ENCODE measurements at places on chromosomes 1 and 21.

DNA sequence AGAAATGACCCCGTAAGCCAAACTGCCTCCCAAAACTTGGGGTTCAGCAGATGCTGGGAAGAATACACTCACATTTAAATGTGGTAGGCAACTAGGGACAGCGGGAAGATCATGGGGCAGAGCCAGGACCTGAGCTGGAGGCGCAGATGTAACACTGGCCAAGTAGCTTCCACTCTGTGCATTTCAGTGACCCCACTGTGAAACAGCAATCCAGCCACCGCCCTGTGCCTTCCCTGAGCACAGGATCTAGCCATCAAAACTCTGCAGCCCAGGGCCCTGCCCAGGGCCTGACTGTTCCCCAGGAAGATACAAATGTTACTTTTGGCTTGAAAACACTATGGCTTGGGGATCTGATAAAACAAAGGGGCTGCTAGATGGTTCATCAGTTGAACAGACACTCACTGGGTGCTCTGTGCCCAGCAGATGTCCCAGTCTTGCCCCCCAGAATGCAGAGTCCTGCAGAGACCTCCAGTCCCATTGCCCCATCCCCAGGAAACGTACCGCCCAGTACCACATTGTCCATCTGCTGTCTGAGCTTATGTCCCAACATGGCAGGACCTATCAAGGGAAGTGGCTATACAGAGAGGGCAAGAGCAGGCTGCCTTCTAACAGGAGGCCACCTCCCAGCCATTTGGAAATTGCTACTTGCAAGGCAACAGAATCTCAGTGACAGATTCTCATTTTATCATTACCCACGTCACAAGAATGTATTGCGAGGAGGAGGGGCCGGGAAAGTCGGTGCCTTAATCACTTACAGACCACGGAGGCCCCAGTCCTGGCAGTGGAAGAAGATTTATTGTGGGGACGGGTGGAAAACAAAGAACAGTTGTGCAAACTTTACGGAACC, 124.0 kb downstream of the DMRTB1 start:
- DNase-seq: no peak

DNA sequence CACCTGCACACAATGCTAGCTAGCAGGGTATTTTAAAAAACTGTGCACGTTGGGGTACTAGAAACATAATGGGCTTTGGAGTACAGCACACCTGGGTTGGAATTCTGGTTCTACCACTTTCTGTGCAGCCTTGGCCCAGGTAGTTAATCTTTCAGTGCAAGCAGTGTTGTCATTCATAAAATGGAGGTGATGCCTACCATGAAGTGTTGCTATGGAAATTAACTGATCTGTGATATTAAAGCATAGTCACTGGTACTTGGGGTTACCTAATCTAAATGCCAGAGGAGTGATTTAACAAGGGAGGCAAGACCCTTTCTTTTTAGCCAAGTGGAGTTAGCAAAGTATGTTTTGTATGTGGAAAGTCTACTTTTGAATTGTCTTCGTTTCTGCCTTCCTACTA, 18.0 kb downstream of the ATP1B1 start:
- no peak for DNase-seq

DNA sequence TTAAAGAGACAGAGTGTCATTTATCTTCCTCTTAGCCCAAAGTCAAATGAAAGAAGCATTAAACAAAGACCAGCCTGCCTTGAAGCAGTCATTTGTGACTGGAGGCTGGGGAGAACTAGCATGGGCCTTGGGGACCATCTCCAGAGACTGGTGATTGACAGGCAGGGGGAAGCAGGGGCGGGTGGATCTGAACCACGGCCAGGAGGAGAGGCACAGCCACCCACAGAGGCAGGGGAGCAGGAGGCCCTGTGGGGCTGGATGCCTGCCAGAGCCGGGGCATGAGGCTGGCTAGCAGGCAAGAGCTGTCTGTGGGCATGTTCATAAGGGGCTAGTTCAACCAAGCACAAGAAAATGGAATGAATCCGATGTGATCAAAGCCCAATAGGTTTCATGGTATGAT, 73.9 kb downstream of the PLXNA2 start:
- DNase-seq: no peak

- no peak for DNase-seq
Observed at GRCh38 chr1:205365945-205366463, 9.3 kb upstream of the KLHDC8A start.

DNA sequence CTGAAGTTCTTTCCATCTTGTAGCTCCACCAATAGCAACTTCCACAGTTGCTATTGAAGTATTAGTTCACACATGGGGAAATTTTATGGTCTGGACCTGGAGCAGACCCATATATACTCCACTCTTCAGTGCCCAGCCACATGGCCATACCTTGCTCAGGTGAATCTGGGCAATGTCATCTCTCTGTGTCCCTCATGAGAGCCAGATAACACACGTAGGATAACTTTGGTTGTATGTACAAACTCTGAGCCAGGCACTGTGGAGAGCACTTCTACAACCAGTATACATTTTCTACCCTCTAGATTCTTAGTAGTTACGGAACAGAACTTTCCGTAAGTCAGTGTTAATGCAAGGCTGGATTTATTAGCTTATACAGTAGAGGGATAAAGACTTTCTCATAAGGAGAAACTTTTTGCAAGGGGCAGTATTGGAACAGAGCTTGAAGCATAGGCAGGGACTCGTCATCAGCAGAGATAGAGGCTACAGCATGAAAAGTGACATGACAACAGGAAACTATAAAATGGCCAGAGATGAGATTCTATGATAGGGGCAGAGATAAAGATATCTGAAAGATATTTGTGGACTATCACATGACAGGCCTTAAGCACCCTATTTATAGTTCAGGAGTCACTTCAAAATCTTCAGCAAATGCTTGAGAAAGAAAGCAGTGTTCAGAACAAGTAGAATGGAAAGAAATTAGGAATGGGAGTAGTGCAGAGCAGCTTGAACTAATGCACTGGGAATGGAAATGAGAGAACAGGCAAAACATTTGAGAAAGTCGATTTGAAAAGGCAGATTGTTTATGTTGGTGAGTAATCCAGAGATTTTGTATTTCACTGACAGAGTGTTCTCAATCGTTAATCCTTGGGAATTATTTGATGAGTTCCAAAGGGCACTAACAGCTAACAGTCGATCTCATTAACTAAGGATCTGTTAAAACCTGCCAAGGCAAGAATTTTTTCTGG, 481.8 kb downstream of the USP25 start:
- DNase-seq: no peak

GRCh38 chr1:150976879-150977694, 2.5 kb upstream of the CERS2 start:
- no peak for DNase-seq

GRCh38 chr1:158145173-158145719, 35.4 kb upstream of the CD1D start:
- no peak for DNase-seq

- DNase-seq: no peak
Observed at GRCh38 chr1:54013393-54014008, 4.5 kb downstream of the LDLRAD1 start.

DNA sequence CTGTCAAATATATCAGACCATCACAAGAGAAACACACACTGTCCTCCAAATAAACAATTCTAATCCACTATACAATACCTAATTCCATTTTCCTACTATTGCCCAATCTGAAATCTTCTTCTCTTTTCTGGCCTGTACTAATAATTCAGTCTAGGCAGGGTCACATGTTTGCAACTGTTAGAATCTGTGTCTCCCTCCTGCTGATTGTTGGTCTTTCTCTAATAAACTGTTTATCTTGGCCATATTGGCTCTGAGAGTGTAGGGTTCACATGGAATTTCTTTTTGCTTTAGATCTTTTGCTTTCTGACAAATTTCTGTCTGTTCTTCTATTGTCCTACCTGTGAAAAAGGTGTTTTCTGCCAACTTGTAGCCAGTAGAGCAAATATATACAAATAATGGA, 319.9 kb upstream of the ADAMTS5 start:
- DNase-seq: no peak

DNA sequence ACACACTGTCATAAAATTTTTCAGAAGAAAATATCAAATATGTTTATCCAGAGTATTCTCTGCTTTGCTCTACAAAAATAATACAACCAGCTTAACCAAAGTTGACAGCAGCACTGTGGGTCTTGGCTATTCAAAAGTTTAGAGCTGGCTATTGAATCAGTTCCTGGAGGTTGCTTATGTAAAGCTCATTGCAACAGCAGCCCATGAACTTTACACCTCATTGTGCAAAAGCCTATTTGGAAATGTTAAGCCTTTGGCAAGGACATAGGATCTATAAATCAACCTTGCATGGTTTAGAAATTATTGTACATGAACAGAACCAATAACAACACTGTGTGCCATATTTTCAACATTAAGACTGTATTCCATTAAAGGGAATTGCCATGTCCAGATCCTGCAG, 714.9 kb downstream of the ADGRL2 start:
- no peak for DNase-seq

DNA sequence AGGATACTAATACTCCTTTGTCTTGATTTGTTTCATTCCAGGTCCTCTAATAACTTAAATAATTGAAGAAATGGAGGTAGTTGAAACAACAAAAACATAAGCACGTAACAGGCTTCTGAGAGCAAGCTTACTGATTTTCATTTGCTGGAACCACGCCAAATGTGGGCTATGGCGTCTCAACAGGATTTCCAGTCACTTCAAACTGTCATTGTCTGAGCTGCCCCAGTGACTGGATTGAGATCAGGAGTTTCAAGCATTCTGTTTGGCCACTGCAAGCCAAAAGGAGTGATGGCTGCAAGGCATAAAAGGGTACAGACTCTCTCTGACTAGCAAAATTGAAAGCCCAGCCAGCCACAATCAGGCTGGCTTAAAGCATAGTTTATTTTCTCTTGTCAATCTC, 289.9 kb downstream of the DPYD start:
- DNase-seq: no peak

GRCh38 chr1:40820911-40821693, 37.5 kb downstream of the KCNQ4 start:
- DNase-seq: no peak

DNA sequence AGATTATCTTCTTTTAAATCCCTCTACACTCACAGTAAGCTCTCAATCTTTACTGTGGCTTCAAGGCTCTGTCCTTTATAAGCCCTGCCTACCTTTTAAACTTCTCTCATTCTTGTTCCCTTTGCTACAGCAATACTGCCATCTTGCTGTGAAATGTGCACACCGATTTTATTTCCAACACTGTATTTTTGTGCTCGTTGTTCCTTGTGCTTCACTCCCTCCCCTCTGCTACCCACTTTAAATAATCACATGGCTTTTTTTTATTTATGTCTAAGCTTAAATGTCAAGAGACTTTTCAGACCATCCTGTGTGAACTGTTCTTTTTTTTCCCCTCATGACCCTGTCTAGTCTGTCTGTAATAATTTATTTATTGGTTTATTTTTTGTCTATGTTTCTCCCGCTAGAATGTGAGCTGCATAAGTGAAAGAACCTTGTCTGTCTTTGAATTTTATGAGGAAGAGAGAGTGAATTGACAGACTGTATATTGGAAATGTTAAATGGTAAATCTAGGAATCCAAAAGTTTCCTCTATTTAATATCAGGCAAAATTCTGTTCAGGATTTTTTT, 45.7 kb downstream of the ABCD3 start:
- DNase-seq: no peak

DNA sequence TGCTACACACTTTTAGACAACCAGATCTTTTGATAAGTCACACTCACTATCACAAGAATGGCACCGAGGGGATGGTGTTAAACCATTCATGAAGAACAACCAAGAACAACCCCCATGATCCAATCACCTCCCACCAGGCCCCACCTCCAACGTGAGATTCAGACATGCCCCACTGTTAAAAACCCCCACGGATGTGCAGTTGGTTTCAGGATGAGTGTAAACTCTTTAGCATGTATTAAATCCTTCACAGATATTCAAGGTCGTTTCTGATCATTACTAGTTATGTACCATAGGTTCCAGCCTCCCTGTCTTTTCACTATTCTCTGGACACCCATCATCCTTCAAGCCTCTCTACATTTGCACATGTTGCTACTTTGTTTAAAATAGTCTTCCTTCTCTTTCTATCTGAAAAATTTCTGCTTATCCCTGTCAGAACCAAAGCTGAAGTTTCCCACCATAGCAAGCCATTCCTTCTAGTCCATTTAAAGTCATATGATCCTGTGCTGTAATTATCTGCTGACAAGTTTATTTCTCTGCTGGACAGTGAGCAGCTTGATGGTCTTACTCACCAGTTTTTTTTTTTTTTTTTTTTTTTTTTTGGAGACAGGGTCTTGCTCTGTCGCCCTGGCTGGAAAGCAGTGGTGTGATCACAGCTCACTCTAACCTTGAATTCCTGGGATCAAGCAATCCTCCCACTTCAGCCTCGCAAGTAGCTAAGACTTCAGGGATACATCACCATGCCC, 36.8 kb downstream of the MAP10 start:
- no peak for DNase-seq

DNA sequence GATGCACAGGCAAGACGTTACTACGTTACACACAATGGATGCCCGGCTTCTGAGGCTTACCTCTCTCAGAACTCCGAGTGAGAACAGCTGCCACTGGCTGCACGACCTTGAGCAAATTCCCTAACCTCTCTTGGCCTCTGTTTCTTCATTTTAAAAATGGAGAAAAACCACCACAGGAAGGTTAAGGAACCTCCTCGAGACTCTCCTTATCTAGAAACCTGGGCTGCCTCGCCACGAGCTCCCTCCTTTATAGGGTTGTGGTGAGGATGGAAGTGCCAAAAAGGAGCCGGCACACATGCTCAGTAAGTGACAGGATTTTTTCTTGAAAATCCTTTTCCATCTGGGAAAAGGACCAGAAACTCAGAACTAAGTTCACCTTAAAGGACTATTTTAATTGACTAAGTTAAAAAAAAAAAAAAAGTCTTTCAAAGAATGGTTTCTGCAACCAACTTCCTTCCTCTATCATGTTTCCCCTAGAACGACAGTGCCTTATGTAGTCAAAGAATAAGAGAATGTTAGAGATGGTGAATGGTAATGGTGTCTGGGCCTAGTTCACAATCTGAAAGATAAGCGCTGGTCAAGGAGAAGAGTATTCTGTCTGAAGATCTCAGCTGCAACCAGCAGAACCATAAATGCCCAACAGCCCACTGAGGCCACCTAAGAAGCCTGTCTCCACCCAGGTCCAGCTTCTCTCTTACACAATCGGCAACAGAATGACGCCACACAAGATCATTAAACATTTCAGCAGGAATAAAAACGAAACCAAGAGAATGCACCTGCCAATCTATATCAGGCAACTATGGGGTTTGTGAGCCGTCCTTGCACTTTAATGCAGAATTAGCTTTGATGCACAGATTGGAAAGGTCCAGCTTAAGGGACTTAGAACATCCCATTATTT, 64.9 kb downstream of the SLC45A1 start:
- no peak for DNase-seq

GRCh38 chr1:11299225-11299574, 26.2 kb downstream of the UBIAD1 start:
- DNase-seq: no peak

- no peak for DNase-seq
Observed at GRCh38 chr1:172135978-172136610, 284.4 kb upstream of the C1orf105 start.

DNA sequence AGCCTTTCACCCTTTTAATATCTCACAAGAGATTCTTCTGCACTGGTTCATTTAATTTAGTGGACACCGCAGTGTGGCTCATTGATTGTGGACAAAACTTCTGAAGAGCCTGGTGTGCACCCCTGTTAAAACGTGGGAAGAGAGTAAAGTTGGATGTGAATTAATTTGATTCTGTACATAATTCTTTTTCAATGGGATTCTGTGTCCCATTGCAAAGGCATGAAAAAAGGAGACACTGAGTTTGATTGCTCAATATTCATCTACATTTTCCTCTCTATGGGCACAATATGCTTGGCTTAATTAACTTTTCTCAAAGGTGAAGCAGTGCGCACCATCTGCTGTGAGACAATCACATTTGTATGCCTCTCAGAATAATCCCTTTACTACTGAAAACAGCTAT, 95.1 kb downstream of the BARHL2 start:
- no peak for DNase-seq
